ENCODE measurements at places on chromosomes 1 and 21. TPM values are rescaled to one million over a fixed set of nuclear protein-coding genes. Genes with fewer than 3 reads are reported as not detected.

Gene EPRS1
- total RNA-seq: 99.0 TPM

Gene TMOD4
- total RNA-seq: not detected

Gene AADACL3
- total RNA-seq: not detected

Gene FAM177B
- not detected for total RNA-seq

GRCh38 chr1:77797991-77798390 lies 18.5 kb downstream of the MIGA1 start:
- no peak for DNase-seq

GRCh38 chr1:8533907-8534306 lies 216.0 kb downstream of the SLC45A1 start:
- DNase-seq: no peak

DNA sequence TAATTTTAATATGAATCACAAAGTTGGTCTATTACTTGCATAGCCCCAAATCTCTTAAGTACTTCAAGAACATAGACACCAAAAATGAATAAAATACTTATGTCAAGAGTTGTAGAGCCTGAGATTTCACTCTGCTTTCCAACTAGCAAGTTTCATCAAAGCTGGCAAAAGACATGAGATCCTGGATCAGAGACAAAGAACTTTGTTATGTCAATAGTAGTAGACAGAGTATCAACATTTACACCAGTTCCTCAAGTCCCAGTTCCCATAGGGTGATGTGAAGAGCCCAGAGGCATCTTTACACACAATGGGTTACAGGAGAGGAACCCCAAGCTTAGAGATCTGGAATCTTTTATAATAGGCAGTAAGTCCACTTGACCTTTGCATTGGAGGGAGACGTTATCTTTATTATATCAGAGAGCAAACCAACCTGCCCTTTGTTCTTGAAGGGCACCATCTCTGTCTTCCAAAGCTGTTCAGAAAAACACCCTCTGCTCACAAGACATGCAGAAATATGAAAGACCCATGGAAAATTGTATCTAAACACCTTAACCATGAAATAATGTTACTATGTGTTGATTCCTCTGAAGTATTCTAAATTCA lies 174.4 kb upstream of the GALNT2 start:
- DNase-seq: no peak

- DNase-seq: no peak
Observed at GRCh38 chr1:11620405-11620804, 33.8 kb downstream of the FBXO2 start.

- peak; percentile 91 for DNase-seq
Observed at GRCh38 chr1:27752360-27752759, 20.7 kb upstream of the STX12 start.

DNA sequence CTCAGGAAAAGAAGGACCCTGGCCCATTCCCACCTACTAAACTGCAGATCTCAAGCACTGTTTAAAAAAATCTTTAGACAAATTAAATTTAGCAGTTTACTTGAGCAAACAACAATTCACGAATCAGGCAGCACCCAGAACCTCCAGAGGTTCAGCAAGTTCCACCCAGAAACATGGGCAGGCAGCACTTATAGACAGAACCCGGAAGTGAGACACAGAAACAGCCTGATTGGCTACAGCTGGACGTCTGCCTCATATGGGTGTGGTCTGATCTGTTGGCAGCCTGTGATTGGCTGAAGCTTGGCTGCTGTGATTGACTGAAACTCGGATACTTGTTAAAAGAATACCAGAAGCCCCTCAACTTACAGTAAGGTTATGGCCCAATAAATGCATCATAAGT lies 34.7 kb upstream of the COL6A2 start:
- DNase-seq: no peak

- DNase-seq: no peak
Observed at GRCh38 chr1:177067752-177068410, 96.6 kb downstream of the ASTN1 start.

- no peak for DNase-seq
Observed at GRCh38 chr1:11485191-11485590, 6.2 kb downstream of the DISP3 start.

DNA sequence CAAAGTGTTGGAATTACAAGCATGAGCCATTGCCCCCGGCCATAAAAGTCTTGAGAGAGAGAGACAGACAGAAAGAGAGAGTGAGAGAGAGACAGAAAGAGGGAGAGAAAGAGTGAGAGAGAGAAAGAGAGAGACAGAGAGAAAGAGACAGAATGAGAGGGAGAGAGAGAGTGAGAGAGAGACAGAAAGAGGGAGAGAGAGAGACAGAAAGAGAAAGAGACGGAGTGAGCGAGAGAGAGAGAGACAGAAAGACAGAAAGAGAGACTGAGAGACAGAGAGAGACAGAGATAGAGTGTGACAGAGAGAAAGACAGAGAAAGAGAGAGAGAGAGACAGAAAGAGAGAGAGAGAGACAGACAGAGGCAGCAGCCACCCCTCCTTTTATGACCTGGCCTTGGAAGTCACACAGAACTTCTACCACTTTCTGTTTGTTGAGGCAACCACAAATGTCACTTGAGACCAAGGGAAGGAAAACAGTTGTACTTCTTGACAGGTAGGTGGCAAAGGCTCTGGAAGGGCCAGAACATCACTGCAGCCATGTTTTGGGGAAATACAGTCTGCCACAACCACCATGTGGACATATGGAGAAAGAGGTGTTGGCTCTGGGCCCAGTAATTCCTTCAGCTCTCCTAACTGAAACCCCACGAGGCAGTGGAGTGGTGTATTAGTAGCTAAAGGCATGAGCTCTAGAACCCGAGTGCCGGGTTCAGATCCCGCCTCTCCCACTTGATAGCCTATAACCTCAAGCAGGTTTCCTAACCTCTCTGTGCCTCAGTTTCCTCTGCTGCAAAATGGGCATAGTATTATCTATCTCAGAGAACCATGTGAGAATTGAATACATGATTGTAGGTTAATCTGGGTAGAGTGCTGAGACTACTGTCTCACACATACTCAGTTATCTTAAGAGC lies 50.6 kb downstream of the TNFRSF8 start:
- peak; percentile 62 for DNase-seq

DNA sequence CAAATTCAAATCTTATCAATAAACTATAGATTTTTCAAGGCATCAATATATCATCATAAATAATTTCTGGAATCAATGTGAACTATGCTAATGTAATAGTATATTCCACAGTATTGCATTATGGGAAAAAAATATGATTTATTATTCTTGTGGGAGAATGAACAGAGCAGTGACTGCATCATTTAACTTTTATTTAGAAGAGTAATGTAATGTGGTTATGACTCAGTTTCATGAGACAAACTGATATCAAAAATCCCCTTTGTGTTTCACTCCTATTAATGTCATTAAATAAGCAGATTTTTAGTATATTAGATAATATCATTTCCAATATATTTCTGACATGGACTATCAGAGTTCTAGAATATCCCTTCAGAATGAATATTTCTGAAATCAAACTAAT lies 187.6 kb downstream of the LRRC40 start:
- no peak for DNase-seq

DNA sequence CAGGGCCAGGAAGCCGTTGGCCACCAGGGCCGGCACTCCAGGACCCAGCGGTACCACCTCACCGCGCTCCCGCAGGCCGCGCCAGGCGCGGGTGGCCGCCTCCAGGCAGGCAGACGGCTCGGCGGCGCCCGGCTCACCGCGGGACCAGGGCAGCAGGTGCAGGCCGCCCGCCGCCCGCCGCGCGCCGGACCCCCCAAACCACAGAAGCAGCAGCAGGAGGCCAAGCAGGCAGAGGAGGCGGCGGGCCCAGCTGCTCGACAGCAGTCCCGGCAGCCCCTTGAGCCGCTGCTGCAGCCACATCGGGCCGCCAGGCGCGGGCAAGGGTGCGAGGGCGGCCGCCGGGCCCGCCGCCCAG lies 312 bp downstream of the KIAA2013 start:
- DNase-seq: no peak

DNA sequence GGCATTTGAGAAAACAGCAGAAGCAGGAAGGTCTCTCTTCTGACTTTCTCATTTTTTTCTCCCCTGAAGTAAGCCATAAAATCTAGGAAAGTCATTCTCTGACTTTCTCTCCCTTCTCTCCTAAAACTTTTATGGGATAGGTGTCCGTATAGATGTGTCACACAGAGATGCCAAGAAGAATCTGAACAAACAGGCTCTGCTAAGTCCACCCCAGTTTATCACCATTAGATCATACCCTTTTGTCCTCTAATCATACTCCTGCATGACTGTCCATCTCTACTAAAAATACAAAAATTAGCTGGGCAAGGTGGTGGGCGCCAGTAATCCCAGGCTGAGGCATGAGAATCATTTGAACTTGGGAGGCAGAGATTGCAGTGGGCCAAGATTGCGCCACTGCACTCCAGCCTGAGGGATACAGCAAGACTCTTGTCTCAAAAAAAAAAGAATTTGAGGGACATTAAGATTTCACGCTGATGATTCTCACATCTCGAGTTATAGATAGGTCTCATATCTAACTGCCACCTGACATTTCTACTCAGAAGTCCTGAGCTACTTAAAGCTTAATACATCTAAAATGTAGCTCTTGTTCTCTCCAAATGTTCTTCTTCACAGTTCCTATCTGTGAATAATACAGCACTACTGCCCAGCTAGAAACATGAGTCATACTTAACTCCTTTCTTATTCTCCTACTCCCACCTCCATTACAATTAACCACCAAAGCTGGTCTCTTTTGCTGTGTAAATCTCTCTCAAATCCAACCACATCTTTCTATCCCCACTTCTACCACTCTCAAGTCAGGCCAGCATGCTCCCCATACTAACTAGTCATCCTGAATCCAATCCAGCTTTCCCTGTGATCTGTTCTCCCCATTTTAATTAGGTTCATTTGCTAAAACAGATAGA lies 47.7 kb downstream of the ZNF644 start:
- no peak for DNase-seq

DNA sequence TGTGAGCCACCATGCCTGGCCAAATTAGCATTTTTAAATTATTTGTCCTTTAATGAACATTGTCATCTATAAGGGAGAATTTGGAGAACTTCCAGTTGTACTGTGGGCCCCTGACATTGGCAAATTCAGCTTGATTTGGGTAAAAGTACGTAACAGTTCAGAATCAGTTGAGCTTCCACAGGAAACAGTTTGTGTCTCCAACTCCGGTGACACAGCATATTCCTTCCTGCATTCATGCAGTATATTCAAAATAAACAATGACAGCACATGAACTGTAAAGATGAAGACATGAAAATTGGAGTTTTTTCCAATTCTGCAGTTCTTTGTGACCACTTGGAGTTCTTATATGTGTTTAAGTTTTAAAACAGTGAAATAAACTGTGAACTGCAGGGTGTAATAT lies 28.2 kb downstream of the RNF220 start:
- no peak for DNase-seq

DNA sequence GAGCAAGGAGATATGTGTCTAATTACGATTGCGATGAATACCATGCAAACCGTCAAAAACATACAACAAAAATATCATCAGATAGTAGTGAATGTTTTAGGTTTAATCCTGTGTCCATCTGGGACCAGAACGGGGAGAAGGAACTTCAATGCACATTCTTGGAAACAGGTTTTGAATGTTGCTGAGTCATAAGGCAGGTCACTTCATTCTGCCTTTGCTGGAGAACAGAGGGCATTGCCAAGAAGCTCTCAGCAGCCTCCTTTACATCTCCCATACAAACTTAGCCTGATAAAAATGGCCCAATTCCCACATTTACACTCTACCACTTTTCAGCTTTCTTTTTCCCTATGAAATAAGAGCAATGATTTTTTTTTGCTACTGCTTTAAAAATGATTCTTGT lies 78.0 kb upstream of the KCNJ6 start:
- no peak for DNase-seq

GRCh38 chr21:26112127-26112742 lies 58.3 kb downstream of the APP start:
- DNase-seq: no peak

DNA sequence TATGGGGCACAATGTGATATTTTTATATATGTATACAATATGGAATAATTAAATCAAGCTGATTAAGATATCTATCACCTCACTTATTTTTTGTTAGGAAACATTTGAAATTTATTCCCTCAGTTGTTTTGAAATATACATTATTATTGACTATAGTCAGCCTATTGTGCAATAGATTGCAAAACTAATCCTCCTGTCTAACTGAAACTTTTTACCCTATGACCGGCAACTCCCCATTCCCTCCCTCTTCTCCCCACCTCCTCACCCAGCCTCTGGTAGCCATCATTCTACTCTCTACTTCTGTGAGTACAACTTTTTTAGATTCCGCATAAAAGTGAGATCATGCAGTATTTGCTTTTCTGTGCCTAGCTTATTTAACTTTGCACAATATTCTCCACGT lies 117.7 kb upstream of the SGIP1 start:
- peak; percentile 73 for DNase-seq

All from lung (tissue), 17 donors.